A549 (cell line): ENCODE measurements at places on chromosomes 16 and 17.

DNA sequence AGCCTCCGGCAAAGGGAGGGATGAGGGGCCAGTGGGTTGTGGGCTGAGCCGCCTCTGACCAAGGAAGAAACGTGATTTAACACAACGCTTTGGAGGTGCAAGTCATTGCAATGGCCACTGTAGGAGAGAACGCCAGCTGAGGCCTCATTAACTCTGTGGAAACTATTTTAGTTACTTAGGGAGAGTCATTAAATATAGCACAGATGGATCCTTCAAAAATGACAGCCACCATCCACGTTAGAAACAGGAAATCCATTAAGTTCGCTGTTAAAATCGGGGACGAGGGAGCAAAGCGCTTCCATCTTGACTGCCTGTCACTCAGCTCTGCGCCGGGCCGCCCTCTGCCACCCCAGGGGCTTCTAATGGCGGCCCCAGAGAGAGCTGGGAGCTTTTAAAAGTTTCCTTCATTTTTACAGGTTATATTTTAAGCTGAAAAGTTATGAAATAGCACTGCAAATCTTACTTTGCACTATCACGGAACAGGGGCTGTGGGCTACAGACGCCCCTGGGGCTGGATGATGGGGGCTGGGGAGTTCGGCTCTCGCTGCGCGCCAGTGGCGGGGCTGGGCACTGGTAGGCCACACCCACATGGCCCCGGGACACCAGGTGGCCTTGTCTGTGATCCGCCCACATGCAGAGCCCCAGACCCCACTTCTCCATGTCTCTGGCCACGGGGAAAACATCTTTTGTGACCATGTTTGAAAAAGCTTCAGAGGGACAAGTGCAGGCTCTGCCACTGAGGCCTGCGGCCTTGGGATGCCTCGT, 54.6 kb downstream of the LMF1 start:
- no peak for DNase-seq

- DNase-seq = no peak
These were observed 213.8 kb upstream of the NLRP1 start for GRCh38 chr17:5798094-5798493.

DNA sequence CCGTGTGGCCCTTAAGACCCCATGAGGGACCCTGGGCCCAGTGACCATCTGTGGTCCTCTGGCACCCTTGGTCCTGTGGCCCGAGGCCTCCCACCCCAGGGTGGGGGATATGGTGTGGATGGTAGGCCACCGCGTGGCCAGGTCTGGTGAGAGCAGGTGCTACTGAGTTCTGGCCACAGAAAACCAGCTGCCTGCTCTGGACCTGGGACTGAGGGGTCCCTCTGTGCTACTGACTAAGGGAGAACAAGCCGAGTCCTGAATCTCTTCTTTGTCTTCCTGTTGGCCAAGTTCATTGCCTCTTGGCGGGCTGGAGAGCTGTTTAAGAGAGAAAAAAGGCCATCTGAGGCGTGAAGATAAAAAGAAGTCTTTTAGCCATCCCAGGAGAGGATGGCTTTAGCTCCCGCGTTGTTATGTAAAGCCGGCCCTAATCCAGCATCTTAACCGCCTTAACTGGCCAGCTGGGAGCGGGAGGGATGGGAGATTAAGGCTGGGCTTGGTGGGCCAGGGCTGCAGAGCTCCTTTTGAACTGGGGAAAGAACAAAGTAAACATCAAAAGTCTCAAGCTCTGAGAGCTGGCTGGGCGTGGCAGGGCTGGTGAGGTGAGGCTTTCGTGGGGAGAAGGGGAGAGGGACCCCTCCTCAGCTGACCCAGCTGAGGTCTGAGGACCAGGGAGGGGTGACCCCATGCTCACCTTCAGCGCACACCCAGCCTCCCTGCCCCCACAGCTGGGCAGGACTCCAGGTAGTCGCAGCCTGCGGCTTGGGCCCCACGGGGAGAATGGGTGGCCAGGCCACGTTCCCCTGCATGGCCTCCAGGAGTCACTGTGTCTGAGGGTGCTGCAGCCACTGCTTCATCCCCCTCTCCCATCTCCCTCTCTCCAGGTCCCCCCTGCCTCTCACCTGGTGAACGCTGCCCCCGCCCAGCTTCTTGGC, 62.4 kb downstream of the NKD1 start:
- no peak for DNase-seq

- DNase-seq = no peak
These were observed 555 bp downstream of the NUP88 start for GRCh38 chr17:5418858-5419355.

DNA sequence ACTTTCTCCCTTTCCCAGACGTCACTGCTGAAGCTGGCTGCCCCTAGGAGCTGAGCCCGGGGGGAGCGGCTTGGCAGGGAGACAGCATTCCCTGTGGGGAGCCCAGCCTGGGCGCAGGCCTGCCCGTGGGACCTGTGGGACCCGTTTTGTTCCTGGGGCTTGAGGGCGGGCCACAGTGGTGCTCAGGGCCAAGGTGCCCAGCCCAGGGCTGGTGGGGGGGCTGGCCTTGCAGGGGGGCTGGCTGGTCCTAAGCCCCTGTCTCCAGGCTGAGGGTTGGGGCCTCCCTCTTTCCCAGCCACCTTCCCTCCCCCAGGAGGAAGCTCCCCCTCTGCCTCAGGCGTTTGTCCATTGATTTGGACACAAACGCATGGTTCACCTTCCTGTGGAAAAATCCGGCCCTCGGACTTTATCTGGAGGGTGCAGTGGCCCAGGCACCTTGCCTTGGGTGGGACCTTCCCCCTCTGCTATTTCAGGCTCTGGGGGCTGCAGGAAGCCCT, 4.4 kb downstream of the NHERF2 start:
- no peak for DNase-seq

DNA sequence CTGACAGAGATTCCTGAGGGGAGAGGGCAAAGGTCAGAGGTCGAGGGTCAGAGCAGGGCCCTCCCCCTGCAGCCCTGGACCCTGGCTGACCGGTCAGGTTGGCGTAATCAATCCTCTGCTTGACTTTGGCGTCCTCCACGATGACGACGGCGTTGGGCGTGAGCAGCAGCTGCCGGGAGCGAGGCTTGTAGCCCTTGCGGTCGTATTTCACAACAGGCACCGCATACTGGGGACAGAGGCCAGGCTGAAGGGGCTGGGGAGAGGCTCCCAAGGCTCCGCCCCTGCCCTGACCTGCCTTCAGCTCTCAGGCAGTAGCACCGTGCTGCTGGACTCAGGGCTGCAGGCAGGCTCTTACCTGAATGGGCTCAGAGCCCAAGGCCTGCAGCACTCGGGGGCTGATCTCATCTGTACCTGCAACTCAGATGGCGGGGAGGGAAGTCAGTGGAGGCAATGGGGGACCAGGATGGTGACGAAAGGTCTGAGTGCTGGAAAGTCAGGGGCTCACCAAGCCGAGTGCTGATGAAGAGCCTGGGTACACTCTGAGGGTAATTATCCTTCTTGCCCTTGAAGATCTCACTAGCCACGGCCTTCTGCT, 12.0 kb upstream of the CRK start:
- no peak for DNase-seq

DNA sequence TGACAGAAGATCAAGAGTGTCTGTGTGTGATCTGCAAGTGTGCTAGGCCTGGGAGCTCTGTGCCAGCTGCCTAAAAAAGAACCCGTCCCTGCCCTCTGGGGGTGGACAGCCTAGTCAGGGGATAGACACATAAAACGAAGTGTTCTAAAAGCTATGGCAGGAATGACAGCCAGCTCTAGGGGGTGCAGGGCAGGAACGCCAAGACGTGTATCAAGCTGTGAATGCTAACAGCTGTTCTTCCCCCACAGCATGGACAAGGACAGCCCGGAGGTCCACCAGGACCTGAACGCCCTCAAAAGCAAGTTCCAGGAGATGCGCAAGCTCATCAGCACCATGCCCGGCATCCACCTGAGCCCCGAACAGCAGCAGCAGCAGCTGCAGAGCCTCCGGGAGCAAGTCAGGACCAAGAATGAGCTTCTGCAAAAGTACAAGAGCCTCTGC, 5.1 kb downstream of the RASD1 start:
- DNase-seq = no peak

GRCh38 chr16:17203424-17203823, 267.3 kb downstream of the XYLT1 start:
- DNase-seq = no peak

- DNase-seq = no peak
These were observed 99.2 kb downstream of the SPACA3 start for GRCh38 chr17:33090806-33091205.

DNA sequence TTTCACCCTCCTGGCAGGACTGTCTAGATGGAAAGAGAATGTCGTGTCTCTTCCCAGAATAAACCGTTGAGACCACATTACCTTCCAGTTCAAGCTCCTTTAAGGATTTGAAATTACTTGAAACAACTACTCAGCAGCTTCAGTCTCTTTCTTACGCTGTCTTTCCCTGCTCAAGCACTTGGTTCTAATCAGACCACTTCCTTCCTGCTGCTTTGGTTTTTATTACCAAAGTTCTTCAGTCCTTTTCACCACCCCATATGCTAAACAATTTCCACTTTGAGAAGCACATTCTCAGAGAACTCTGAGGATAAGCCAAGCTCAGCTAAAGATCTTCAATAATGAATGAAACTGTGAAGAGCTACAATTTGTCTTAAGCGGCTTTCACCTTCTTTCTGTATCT, 105.4 kb downstream of the STX8 start:
- DNase-seq = no peak

GRCh38 chr16:978403-978802, 3.2 kb upstream of the SOX8 start:
- no peak for DNase-seq

DNA sequence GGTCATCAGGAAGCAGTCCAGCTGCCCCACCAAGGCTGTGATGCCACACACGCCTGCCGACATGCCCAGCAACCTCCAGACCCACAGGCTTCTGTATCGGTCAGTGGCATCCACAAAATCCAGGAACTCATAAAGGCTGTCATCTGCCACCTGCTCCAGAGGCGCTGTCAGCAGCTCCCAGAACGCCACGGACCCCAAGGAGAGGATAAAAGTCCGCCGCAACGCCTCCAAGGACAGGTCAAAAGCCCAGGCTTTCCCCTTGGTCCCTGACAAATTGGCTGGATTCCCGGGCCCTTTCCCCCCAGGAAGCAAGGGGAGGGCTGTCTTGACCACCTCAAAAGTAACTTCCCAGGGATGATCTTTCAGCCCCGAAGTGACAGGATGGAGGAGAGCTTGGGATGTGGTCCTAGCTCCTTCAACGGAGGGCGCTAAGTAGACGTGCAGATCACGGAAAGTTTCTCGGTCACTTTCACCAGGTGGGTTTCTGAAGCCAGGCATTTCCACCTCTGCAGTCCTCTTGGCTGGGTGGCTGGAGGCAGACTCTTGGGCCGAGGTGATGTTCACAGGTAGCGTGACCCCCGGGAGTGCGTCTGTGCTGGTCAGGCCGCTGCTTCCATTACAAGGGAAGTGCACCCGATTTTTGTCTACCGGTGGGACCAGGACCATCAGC, 854 bp downstream of the MFSD6L start:
- no peak for DNase-seq

- DNase-seq = no peak
These were observed 8.1 kb downstream of the PHB1 start for GRCh38 chr17:49406421-49407061.

- DNase-seq = no peak
These were observed 6.0 kb downstream of the ARHGAP23 start for GRCh38 chr17:38434178-38434665.

GRCh38 chr16:27515874-27516353, 33.8 kb downstream of the GTF3C1 start:
- peak; percentile 69 for DNase-seq

- peak; percentile 31 for DNase-seq
These were observed 50.9 kb upstream of the CLEC3A start for GRCh38 chr16:77971306-77972061.

- no peak for DNase-seq
These were observed 10.9 kb upstream of the ZFHX3 start for GRCh38 chr16:73058616-73059409.

- DNase-seq = no peak
These were observed 31.4 kb upstream of the PMFBP1 start for GRCh38 chr16:72203401-72203800.

DNA sequence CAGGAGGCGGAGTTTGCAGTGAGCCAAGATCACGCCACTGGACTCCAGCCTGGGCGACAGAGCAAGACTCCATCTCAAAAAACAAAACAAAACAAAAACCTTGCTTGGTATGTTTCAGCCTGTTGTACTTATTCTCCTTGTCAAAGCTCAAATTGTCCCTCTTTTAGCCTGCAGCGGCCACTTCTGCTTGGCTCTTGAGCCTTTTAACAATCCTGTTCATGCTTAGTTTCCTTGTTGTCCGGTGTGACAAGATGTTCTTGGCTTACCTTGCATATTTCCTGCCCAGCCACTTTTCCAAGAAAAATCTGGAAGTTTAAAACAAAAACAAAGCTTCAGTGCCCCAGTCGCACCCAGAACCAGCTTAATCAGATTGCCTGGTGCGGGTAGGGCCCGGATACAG, 81.0 kb downstream of the ABCC1 start:
- DNase-seq = no peak

DNA sequence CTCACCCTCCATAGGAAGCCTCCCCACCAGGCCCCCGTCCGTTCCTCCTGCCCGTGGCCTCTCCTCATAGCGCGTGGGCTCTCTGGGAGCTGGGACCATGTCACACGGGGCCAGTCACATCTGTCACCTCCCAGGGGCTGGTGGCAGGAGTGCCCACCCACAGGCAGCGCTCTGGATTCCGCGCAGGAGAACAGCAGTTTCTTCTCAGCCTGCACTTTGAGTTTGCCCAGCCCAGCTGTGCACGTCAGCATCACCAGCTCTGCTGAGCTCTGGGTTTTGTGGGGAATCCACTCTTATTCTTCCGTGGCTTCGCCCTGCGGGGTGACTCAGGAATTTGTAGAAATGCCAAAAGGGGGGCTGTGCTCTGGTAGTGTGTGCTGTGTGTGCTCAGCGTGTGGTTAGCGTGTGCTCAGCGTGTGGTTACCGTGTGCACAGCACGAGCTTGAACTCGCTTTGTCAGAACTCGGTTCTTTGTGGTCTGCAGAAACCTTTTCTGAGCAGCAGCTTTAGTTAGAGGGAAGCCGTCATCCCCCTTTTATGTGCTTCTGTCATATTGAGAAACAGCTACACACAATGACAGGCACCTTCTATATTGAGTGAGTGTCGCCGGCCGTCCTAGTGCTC, 3.2 kb downstream of the ACSF3 start:
- no peak for DNase-seq

DNA sequence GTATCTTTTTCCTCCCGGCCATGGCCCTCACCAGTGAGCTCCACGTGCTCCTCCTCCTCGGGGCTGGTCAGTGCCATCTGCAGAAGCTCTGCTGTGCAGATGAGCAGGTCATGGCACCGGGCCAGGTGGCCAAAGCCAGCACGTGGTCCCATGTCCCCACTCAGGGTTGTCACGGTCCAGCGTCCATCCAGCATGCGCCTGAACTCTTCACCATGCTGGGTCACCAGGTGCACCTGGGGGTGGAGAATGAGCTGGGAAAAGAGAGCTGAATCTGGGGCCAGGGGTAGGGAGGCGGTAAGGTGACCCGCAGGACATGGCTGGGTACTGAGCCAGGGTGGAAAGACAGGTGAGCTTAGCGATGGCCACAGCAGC, 1.3 kb downstream of the DHX58 start:
- no peak for DNase-seq

- no peak for DNase-seq
These were observed 358.7 kb downstream of the SLC39A11 start for GRCh38 chr17:72733619-72734282.
